Right renal cortex interstitium (tissue), 3 donors: ENCODE measurements at places on chromosomes 16 and 17.

GRCh38 chr17:3957735-3958599 is 6.3 kb downstream of the ATP2A3 start:
- no peak for DNase-seq

GRCh38 chr16:75039941-75040340 is 41.1 kb downstream of the ZNRF1 start:
- no peak for DNase-seq

DNA sequence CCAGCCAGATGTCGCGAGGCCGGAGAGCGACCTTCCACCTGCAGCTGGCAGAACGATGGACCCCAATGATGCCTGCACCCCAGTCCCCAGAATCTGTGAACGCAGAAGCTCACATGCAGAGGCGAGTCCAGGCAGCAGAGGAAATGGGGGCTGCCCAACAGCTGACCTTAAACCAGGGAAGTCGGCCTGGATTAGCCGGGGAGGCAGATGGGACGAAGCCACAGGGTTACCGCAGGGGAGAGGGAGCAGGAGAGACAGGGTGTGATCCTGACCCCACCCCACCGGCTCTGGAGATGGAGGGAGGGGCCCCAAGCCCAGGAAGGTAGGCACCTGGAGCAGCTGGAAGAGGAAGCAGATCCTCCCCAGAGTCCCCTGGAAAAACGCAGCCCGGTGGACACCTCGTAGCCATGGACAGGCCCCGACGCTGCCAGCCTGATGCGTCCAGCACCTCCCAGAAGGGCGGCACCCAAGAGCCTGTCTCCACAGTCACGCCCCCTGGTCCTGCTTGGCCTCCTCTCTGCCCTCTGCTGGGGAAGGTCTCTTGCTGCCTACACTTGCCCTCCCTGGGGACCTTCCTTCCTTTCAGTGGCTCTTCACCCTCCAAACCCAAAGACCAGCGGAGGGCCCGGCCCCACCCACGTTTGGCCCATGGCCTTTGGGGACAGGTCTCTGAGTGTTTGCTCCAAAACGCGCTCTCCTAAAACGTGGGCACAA is 37.3 kb downstream of the PIEZO1 start:
- no peak for DNase-seq

DNA sequence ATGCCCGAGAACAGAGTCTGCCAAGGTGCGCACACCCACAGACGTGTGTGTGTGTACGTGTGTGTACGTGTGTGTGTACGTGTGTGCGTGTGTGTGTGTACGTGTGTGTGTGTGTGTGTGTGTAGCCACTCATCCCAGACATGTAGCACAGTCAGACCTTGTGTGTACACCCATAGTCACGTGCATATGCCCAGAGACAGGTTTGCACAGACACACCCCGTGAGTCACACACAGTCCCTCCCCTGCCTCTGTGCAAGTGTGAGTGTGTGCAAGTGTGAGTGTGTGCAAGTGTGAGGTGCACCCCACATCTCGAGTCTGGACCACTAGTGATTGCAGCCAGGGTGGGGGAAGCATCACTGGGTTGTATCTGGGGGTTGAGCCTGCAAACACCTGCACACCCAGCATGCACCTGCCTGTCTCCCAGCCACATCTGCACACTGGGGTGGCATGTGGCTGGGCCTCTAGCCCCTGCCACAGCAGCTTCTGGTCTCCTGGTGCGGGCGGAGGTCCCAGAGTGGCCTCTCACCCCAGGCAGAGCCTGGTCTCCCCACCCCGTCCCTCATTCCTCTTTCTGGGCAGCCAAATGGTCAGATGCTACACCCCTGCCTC is 23.6 kb downstream of the BAHCC1 start:
- no peak for DNase-seq

- no peak for DNase-seq
These were observed 179.3 kb downstream of the SEC14L1 start for GRCh38 chr17:77320044-77320440.

DNA sequence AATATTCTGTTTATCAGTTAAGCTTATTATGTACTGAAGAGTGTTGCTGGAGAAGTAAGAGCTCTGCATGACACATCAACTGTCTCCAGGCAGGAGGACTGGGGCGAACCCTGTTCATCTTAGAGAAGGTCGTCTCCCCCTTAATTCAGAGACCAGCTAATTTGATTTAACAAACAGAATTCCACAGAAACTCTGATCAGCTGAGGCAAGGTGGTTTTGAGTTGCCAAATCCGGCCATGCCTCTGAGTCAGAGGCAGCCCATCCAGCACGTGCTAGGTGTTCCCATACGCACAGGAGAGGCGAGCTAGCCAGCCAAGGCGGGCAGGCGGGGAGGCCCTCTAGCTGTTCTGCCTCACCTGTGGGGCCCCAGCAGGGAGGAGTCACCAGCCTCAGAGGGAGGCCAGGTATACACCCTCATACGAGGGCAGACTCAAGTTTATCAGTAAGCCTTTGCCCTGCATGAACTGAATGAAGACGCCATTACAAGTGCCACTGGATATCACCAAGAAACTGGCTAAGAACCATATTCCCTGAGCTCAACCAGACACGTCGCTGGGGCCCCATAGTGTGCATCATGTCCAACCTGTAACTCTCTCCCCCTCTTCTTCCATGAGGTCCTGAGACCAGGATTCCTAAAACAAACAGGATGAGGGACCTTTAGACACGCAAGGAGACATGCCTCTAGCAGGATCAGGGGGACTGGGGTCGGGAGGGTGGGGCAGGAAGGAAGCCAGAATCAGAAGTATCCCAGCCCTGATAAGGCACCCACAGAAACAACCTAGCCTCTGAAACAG is 25.7 kb downstream of the STAT5A start:
- no peak for DNase-seq

DNA sequence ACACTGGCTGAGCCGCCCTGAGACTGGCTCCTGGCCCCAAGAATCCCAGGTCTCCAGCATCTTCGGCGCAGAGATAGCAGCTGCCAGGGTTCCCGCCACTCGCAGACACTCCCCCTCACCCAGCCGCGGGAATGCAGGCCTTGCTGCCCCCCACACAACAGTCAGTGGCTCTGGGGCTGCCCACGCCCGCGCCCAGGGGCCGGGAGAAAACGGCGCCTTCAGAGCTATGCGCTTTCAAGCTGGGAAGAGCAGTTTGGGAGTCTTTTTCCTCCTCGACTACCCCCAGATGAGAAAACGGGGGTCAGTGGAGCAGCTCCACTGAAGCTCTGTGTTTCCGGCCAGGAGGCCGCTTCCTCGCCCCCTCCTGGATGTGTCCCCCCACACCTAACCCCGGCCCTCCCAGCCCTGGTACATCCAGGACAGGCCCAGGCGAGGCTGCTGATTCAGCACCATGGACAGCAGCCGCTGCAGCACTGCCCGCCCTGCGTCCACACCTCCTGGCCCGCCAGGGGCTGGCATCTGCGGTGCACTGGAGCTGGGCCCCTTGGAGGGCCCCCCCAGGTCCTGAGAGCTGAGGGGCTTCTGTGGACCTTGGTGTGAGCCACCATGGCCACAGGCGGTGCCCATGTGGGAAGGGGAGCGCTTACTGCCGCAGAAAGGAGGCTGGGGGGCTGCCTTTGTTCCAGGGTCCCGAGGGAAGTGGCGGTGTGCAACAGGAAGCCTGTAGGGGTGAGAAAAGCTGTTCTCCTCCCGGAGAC is 35.7 kb downstream of the CACNA1H start:
- DNase-seq: no peak

GRCh38 chr17:63082952-63083351 is 116.9 kb downstream of the TANC2 start:
- DNase-seq: no peak

DNA sequence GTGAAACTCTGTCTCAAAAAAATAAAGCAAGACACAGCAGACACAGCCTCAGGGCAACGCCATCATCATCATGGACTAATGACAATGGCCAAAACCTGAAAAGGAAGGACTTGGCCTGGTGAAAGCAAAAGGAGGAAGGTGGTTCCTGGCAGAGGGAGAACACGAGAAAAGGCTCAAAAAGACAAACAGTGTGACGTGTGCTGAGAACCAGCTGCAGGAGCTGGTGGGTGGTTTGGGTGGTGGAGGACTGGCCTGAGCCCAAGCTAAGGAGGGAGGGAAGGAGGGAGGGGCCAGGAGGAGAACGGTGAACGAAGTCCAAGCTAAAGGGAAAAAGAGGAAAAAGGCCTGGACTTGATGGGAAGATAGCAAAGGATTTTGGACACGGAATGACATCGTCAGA is 85.1 kb downstream of the SLC39A11 start:
- no peak for DNase-seq

- no peak for DNase-seq
These were observed 1.1 kb downstream of the CEP20 start for GRCh38 chr16:15887283-15887682.

DNA sequence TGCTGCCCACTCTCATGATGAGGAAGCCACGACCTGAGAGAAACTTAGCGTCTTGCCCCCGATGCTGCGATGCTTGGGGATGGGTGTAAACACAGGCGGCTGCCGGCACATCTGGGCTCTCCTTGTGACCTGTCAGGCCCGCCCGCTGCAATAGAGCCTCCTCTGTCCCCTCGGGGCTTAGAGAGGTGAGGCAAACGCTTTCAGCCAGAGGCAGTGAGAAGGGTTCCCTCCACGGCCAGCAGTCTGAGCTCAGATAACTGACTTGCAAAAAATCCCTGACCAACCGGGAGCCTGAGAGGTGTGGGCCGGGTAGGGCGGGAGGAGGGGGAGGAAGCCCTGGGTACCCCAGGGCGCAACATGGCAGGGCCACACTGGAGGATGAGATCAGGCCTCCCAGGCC is 260.6 kb downstream of the C16orf95 start:
- DNase-seq: no peak

GRCh38 chr17:8117367-8117979 is 841 bp downstream of the ALOXE3 start:
- no peak for DNase-seq

- no peak for DNase-seq
These were observed 14.4 kb upstream of the GNG13 start for GRCh38 chr16:814974-815373.

DNA sequence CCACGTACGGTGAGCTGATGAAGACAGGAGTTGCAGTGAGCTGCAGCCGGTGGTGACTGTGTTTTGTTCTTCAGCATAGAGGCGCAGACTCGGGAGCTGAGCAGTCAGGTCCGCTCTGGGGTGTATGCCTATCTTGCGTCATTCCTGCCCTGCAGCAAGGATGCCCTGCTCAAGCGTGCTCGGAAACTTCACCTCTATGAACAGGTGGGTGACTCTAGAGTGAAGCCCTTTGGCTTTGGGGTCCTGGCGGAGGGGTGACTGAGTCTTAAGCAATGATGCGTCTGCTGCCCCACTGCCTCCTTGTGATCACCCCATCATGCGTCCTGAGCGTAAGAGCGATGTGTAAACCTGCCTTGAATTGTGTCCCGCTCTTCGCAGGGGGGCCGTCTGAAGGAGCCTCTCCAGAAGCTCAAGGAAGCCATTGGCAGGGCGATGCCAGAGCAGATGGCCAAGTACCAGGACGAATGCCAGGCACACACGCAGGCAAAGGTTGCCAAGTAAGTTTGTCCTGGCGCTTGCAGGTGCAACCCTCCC is 22.9 kb downstream of the UBN1 start:
- no peak for DNase-seq

GRCh38 chr17:37133136-37133535 is 184.4 kb downstream of the AATF start:
- no peak for DNase-seq

- DNase-seq: no peak
These were observed 20.3 kb downstream of the ANKRD40 start for GRCh38 chr17:50687200-50688066.

DNA sequence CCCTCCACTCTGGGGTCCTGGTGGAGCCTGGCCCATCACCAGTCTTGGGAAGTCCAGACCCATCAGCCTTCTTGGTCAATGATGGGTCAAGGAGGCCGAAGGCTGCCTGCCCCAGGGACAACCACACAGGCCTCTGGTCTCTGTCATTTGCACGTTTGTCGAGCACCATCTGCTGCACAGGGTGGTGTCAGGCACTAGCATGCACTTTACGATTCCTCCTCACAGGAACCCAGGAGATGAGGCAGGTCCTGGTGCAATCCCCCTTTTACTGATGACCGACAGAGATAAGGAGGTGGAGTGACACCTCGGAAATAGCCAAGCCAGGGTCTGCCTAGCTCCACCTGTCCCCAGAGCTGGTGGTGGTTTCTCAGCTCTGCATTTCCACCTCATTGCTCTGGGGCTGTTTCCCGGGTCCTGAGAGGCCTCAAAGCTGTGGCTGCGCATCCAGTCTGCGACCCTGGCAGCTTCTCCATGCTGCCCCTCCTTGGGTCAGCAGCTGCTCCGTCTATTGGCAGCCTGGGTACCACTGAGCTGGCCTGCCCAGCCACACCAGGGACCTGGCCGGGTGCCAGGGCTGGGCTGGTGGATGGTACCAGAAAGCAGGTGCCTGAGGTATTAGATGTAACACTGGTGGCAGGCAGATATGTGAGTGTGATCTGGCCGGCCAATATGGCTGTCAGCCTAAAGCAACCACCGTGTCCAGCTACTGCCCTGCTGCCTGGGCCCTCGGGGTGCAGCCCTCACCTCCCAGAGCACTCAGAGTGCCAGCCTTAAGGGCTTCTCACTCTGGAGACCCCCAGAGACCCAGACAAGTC is 10.0 kb downstream of the MMP15 start:
- no peak for DNase-seq

- DNase-seq: no peak
These were observed 91.7 kb downstream of the CLEC16A start for GRCh38 chr16:11036040-11036439.

DNA sequence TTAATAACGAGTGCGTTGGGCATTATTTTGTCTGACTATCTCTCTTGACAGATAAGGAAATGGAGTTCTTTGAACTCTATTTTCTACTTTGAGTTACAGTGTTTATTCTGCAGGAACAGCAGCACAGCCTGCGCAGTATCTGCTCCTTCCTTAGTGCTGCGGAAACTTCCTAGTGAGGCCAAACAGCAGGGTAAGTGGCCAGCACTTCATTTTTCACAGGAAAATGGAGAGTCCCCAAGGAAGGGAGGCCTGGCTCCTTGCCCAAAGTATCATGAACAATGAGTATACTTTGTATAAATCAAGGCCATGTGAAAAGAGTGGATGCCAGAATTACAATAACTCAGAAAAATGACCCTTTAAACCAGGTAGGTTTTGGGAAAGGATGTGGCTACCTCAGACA is 140.6 kb downstream of the VPS53 start:
- no peak for DNase-seq

- DNase-seq: no peak
These were observed 41.3 kb downstream of the BEAN1 start for GRCh38 chr16:66468321-66468965.
